ENCODE measurements at places on chromosomes 4 and X. TPM values are rescaled to one million over a fixed set of nuclear protein-coding genes. Genes with fewer than 3 reads are reported as not detected.

TEC gene
- total RNA-seq = 6.8 TPM

DNA sequence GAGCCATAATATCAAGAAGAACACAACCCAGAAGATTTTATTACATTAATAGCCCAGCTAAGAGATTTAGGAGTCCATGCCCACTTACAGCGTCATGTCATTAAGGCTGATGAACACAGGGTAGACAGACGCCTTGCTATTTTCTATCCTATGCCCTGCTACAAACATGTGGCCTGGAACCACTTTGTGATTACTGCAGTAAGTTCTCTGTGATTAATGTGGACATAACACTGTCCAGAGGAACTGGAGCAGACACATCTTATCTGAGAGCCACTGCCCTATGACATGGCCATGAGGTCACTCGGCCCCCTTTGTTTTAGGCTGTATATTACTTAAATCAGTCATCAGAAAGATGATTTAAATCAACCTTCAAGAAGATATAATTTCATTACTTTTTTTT lies 211.7 kb downstream of the MAML3 start:
- no peak for DNase-seq
- peaks cover 3% of the 10 kb centered on the region for H3K4me1 ChIP-seq
- no peak overlapping the region for H3K27ac ChIP-seq
- H3K36me3 ChIP-seq = no peaks in the 10 kb centered on the region
- no peak overlapping the region for H3K4me3 ChIP-seq

GPRIN3 gene
- total RNA-seq = 1.2 TPM

GRCh38 chr4:139815778-139816601 lies 150.4 kb downstream of the MGST2 start:
- H3K4me1 ChIP-seq = peaks cover 12% of the 10 kb centered on the region
- H3K36me3 ChIP-seq = no peaks in the 10 kb centered on the region
- H3K4me3 ChIP-seq = peak overlapping the region; percentile 23
- DNase-seq = peak; percentile 86
- H3K27ac ChIP-seq = peak overlapping the region; percentile 98

PPP1R2C gene
- total RNA-seq = not detected

GRCh38 chr4:9989918-9990635 lies 31.2 kb downstream of the SLC2A9 start:
- H3K36me3 ChIP-seq = no peaks in the 10 kb centered on the region
- no peaks in the 10 kb centered on the region for H3K4me1 ChIP-seq
- H3K27me3 ChIP-seq = no peaks in the 10 kb centered on the region
- no peak for DNase-seq

- no peak for DNase-seq
- H3K36me3 ChIP-seq = no peaks in the 10 kb centered on the region
- no peak overlapping the region for H3K4me3 ChIP-seq
- no peak overlapping the region for H3K27ac ChIP-seq
Observed at GRCh38 chr4:159698336-159698735, 595.5 kb downstream of the RAPGEF2 start.

RAI2 gene
- 6.0 TPM for total RNA-seq

DNA sequence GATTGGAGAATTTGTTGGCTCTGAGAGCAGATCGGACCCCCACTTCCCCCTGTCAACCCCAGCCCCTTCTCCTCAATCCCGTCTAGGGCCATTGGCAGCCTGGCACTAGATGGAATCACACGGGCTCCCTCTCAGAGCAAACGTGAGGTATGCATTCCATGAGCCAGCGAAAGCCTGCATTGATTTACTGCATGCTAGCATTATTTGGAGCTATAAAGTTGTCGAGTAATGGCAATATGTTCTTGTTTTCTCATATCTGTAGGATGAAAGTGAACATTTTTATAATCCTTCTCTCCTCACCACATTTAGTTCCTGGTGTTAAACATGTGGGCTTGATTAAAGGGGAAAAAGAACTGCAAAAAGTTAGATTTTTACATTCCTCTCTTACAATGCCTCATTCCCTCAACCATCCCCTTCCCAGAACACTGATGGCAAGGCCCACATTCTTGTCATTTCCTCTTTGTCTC lies 159.2 kb downstream of the SPRY1 start:
- H3K27ac ChIP-seq = peak overlapping the region; percentile 74
- no peak overlapping the region for H3K4me3 ChIP-seq
- peak; percentile 25 for DNase-seq

- no peak overlapping the region for H3K4me3 ChIP-seq
- no peak for DNase-seq
- no peaks in the 10 kb centered on the region for H3K4me1 ChIP-seq
- H3K27me3 ChIP-seq = no peaks in the 10 kb centered on the region
- no peaks in the 10 kb centered on the region for H3K36me3 ChIP-seq
- H3K27ac ChIP-seq = no peak overlapping the region
Observed at GRCh38 chr4:93649828-93650227, 178.7 kb upstream of the ATOH1 start.

GRCh38 chrX:118824173-118824730 lies 628 bp downstream of the ZCCHC12 start:
- H3K27me3 ChIP-seq = no peaks in the 10 kb centered on the region
- DNase-seq = no peak
- H3K4me3 ChIP-seq = peak overlapping the region; percentile 35
- no peaks in the 10 kb centered on the region for H3K4me1 ChIP-seq
- no peaks in the 10 kb centered on the region for H3K36me3 ChIP-seq
- H3K27ac ChIP-seq = peak overlapping the region; percentile 11

P2RY8 gene
- total RNA-seq = 0.90 TPM

DNA sequence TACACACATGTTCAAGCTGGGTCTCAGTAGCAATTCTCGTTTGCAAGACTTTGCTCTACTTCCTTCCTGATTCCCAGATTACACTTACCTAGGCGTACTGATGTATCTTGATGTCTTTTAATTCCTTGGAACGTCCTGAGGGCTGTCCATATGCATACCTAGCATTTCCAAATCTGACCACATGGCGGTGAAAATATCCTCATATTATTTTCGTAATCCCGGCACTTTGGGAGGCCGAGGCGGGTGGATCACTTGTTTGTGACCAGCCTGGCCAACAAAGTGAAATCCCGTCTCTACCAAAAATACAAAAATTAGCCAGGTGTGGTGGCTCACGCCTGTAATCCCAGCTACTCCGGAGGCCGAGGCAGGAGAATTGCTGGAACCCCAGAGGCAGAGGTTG lies 1786.3 kb upstream of the TENM3 start:
- H3K27ac ChIP-seq = no peak overlapping the region
- H3K36me3 ChIP-seq = no peaks in the 10 kb centered on the region
- H3K4me3 ChIP-seq = no peak overlapping the region
- H3K27me3 ChIP-seq = no peaks in the 10 kb centered on the region
- H3K4me1 ChIP-seq = no peaks in the 10 kb centered on the region

H2BW1 gene
- not detected for total RNA-seq

DCLK2 gene
- total RNA-seq = 13.4 TPM

DNA sequence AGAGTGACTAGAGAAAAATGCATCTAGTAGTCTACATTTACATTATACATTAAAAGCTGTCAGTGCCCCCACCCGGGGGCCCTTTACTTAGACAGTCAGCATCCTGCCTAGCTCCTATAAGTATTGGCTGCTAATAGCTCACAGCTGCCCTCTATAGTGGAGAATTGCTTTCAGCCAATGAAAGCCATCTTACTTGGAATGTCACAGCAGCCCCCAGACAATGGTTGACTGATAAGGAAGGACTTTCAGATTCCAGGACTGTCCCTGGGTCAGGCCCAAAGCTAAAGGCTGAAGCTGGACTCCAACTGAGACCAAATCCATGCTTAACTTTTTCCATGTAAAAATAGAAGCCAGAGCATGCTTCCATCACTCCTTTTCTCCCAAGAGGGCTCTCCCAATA lies 196.9 kb downstream of the ANKRD50 start:
- H3K4me1 ChIP-seq = no peaks in the 10 kb centered on the region
- no peak for DNase-seq
- no peak overlapping the region for H3K27ac ChIP-seq
- no peaks in the 10 kb centered on the region for H3K36me3 ChIP-seq

C4orf54 gene
- not detected for total RNA-seq

DNA sequence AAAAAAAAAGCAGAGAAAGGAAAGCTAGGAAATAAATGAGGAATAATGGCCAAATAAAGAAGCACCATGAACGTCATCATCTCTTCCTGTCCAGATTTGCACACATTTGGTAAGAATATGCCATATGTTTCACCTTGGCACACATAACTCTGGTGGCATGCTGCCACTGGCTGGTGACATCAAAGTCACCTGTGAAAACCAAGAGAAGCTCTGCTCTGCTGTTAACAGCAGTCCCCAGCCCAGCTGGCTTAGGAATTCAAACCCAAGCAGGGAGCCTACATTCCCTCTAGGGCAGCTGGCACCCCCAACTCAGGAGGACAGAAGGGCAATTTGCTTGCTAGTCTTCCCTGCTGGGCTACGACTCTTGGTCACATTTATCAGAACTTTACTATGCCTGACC lies 77.6 kb downstream of the RASL11B start:
- H3K36me3 ChIP-seq = no peaks in the 10 kb centered on the region
- H3K27me3 ChIP-seq = no peaks in the 10 kb centered on the region
- no peak overlapping the region for H3K27ac ChIP-seq
- H3K4me3 ChIP-seq = no peak overlapping the region

FAM9C gene
- not detected for total RNA-seq

SLC7A11 gene
- 5.1 TPM for total RNA-seq

DNA sequence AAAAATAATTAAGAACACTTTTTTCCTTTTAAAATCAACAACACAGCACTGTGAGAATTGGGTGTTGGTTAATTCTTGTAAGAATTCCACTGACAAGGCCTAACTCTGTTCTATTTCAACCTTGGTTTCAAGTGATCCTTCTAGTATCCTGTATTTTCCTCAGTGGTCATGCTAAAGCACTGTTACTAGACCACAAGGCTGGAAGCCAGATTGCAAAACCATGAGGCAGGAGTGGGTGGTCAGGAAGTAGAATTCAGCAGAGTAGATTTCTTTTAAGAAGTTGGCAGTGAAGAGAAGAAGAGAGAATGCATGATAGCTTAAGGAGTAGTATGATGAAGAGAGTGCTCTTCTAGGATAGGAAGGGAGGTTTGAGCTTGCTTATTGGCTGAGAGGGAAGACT lies 71.6 kb upstream of the LEF1 start:
- H3K27me3 ChIP-seq = no peaks in the 10 kb centered on the region
- no peak for DNase-seq
- H3K4me1 ChIP-seq = no peaks in the 10 kb centered on the region
- H3K27ac ChIP-seq = no peak overlapping the region
- H3K36me3 ChIP-seq = no peaks in the 10 kb centered on the region

DNA sequence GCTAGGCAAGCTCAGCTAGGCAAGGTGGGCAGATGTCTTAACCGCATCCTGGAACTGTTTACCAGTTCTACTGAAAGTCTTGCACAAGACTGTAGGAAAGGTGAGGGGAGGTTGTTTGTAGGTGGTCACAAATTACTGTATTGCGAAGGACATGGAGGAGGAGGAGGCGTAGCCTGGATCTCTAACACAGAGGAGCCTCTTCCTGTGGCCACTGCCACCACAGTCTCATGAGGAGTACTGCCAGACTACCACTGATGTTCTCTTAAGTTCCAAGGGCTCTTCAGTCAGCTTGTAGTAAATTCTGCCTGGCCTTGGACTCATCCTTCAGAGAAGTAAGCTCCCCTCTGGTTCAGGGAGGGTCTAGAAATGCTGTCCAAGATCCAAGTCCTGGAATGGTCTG lies 258.6 kb downstream of the FAT4 start:
- H3K27me3 ChIP-seq = no peaks in the 10 kb centered on the region
- H3K27ac ChIP-seq = no peak overlapping the region
- no peak overlapping the region for H3K4me3 ChIP-seq
- H3K36me3 ChIP-seq = no peaks in the 10 kb centered on the region

DNA sequence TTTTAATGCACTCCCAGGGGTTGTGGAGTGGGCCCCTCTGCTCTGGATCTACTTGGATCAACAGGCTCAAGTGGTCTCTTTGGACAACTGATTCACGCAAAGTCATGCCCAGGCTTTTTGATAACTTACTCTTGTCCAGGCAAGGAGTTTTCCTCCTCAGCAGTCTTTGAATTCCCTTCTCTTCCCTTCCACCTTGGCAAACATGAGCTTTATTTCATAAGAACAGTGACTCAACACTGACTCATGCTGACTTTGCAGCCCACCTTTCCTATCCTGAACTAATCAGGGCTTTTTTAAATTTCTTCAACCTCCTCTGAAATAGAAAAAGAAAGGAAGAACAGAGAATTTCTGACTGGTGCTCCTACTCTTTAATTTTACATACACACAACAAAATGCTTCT lies 132.1 kb upstream of the LDB2 start:
- H3K27ac ChIP-seq = no peak overlapping the region
- no peaks in the 10 kb centered on the region for H3K4me1 ChIP-seq
- no peaks in the 10 kb centered on the region for H3K36me3 ChIP-seq
- no peak overlapping the region for H3K4me3 ChIP-seq

IRF2 gene
- 45.7 TPM for total RNA-seq

GRCh38 chr4:173528378-173529321 lies 1.4 kb downstream of the HAND2 start:
- peak overlapping the region; percentile 81 for H3K4me3 ChIP-seq
- DNase-seq = no peak
- H3K27me3 ChIP-seq = no peaks in the 10 kb centered on the region

TXK gene
- not detected for total RNA-seq

DNA sequence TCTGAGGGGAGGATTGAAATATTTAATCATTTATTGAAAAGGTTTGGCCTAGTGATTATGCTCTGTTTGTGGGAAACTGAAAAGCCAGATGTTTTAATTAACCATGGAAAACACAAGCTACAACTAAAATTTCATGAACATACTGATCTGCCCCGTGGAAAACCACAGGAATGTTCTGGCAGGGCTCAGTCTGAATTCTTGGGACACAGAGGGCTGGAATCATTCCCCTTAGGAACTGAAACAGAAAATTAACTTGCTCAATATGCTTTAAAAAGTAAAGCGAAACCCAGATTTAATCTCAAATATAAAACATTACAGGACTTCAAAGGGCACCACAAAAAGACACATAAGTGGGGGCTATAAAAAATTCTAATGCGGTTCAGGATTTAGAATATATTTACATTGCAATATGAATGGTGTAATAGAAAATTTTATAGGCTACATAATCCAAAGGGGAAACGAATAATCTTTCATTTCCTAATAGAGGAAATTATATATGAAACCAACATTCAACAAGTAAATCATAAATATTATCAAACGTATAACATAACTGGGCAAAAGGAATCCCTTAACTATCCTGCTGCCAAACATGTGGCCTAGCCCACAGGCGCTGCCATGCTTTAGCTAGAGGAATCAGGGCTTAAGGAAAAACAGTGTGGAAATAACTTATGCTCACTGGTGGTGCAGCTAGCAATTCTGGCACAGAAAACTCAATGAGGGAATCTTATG lies 70.9 kb downstream of the APBB2 start:
- no peak overlapping the region for H3K4me3 ChIP-seq
- peak; percentile 74 for DNase-seq
- H3K4me1 ChIP-seq = peaks cover 4% of the 10 kb centered on the region
- no peaks in the 10 kb centered on the region for H3K27me3 ChIP-seq
- H3K36me3 ChIP-seq = no peaks in the 10 kb centered on the region

GRCh38 chr4:45349859-45350258 lies 623.5 kb upstream of the GNPDA2 start:
- H3K4me3 ChIP-seq = no peak overlapping the region
- no peaks in the 10 kb centered on the region for H3K4me1 ChIP-seq
- H3K27me3 ChIP-seq = no peaks in the 10 kb centered on the region
- H3K36me3 ChIP-seq = no peaks in the 10 kb centered on the region
- peak overlapping the region; percentile 53 for H3K27ac ChIP-seq

MAGEA10 gene
- total RNA-seq = not detected

GRCh38 chr4:154506253-154506652 lies 14.7 kb upstream of the DCHS2 start:
- no peaks in the 10 kb centered on the region for H3K4me1 ChIP-seq
- H3K27ac ChIP-seq = no peak overlapping the region
- H3K4me3 ChIP-seq = no peak overlapping the region
- no peaks in the 10 kb centered on the region for H3K27me3 ChIP-seq
- no peak for DNase-seq

GRCh38 chr4:45502471-45502870 lies 621.4 kb downstream of the GABRG1 start:
- no peak overlapping the region for H3K27ac ChIP-seq
- H3K36me3 ChIP-seq = no peaks in the 10 kb centered on the region
- DNase-seq = no peak
- no peaks in the 10 kb centered on the region for H3K27me3 ChIP-seq

All from uterus (tissue), 4 donors.